Right atrium auricular region (tissue), 2 donors: ENCODE measurements at places on chromosomes 2 and 18. TPM values are rescaled to one million over a fixed set of nuclear protein-coding genes. Genes with fewer than 3 reads are reported as not detected.

Gene CD8B2
- total RNA-seq: not detected

Gene CHRND
- 0.19 TPM for total RNA-seq

Gene DES
- total RNA-seq: 12,280 TPM

Gene TIGD1
- 2.0 TPM for total RNA-seq

DNA sequence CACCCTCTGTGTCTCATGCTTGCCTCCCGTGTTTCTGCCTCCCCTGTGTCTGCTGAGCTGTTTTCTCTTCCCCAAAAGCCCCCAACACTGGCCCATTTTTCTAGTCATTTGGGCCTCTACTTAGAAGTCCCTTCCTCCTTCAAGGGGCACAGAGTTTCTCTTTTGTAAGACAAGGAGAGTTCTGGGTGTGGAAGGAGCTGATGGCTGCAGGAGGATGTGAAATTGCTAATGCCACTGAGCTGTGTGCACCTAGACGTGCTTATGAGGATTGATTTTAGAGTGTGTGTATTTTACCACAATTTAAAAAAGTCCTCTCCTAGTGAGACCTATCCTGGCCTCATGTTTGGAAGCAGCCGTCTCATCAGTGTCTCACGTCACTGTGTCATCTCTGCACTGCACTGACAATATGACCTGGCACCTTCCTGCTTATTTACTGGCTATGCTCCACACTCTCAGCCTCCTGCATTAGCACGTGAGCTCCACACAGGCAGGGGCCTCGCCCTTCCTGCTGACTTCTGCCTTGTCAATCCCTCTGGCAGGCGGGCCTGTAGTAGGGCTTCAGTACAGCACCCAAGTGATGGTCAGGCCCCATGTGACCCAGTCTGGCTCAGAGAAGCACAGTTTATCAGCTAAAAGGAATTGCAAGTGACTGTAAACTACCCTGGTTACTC is 8.0 kb upstream of the MBP start:
- DNase-seq: peak; percentile 83

- no peak for DNase-seq
Measured at GRCh38 chr2:140550821-140551220, 1580.0 kb downstream of the LRP1B start.

GRCh38 chr2:219207134-219207883 is 727 bp downstream of the ZFAND2B start:
- no peak for DNase-seq

DNA sequence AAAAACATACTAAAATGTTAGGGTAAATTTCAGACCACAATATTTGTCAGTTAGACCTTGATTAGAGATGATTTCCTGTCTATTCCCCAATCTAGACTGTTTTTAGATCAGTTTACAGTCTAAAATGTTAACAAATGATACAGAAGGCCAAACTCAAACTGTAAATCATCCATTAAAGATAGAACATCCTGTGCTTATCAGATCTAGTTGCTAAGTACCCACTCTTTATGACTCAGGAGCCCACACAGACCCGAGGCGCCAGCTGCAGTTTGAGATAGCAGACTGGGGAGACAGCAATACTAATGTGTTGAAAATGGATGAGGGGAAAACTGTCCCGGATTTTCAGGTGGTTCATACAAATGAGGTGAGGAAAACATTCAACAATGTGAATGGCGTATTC is 113.3 kb downstream of the SCG2 start:
- no peak for DNase-seq
